ENCODE measurements at places on chromosomes 13 and 19.
A peak's percentile ranks its signal among the peaks of the same experiment; 100 is the strongest.

- no peak for DNase-seq
Observed at GRCh38 chr13:111908361-111908760, 158.6 kb upstream of the SOX1 start.

GRCh38 chr13:90281709-90282108, 1065.8 kb upstream of the MIR17HG start:
- DNase-seq, result no peak

DNA sequence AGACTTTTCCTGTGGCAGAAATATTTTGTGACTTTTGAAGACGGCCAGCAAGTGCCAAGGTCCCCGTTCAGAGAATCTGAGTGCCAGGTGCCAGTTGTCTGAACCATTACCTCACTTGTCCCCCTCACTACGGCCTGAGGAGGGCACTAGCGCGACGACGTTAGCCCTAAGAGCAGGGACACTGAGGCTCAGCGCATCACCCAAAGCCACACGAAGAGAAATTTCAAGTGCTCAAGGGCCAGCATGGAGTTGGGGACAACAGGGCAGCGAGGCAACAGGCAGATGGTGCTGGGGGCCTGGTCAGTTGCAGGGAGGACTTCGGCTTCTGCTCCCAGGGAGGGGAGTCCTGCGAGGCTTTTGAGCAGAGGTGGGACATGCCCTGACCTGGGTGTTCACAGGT, 9.5 kb upstream of the TYK2 start:
- DNase-seq, result peak; percentile 45

- DNase-seq, result peak; percentile 43
Observed at GRCh38 chr19:42634409-42635232, 39.9 kb upstream of the CEACAM8 start.

GRCh38 chr13:31035185-31035965, 102.9 kb downstream of the TEX26 start:
- no peak for DNase-seq

DNA sequence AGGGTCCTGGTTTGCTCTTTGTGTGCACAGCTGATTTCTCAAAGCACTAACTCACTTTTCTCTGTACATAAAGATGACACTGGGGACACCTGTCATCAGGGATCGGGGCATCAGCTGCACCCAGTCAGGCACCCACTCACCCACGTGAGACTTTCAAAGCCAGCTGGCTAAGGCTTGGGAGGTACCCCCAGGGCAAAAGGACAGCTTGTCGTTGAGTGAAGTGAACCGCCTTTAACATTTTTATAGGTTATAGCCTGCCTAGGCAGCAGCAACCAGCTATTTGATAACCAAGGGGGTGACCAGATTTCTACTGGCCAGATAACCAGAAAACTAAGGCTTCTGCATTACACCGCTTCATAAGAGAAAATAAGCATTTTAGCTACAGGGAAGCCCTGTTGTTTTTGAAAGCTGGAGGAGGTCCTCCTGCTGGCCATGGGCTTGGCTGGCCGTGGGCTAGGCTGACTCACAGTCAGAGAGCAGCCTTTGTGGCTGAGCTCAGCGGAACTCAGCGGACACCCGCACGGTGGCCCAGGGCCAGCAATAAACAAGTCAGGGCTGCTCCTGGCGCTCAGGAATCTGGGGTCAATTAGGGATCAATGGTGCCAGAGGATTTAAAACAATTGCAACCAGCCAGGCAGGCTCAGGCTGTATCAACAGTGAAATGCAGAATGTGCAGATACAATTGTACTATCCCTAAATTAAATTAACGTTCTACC, 57.1 kb downstream of the ALOX5AP start:
- DNase-seq, result no peak

DNA sequence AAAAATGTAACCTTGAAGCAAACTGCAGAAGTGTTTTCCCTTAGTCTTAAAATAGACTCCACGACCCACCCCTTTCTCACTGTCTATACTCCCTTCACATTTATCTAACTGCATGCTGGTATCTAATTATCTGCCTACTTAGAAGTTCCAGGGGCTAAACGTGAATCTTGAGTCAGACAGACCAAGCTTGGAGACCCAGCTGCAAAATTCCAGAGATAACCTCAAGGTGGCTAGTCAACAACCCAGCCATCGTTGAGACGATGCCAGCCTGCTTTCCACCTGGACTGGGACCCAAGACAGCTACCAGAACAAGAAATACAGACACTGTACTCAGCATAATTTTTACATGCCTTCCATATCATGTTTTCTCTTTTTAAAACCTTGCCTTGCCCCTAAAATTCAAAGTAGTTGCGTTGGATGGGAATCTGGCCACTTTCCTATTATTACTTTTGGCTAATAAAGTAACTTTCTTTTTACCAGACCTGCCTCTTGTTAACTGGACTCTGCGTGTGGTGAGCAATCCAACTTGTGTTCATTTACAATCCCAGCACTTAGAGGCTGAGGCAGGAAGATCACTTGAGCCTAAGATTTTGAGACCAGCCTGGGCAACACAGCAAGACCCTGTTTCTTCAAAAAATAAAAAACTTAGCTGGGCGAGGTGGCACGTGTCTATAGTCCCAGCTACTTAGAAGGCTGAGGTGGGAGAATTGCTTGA, 82.3 kb downstream of the CDADC1 start:
- no peak for DNase-seq

DNA sequence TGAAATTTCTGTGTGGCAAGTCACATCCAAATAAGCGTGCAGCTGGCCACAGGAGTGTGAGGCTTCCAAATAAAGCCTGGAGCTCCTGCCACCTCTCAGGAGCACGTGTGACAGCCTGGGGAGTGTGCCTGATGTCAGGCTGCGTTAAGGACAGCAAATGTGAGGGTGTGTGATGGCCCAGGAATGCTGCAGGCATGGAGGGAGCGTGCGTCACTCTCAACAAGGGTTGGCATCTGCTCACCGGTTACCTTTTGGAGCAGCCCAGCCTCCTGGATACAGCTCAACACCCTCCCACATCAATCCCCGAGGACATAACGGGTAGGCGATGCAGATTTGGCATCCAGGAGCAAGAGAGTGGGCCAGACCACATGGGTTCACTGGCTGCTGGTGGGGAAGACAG, 19.0 kb downstream of the NUMBL start:
- DNase-seq, result no peak

DNA sequence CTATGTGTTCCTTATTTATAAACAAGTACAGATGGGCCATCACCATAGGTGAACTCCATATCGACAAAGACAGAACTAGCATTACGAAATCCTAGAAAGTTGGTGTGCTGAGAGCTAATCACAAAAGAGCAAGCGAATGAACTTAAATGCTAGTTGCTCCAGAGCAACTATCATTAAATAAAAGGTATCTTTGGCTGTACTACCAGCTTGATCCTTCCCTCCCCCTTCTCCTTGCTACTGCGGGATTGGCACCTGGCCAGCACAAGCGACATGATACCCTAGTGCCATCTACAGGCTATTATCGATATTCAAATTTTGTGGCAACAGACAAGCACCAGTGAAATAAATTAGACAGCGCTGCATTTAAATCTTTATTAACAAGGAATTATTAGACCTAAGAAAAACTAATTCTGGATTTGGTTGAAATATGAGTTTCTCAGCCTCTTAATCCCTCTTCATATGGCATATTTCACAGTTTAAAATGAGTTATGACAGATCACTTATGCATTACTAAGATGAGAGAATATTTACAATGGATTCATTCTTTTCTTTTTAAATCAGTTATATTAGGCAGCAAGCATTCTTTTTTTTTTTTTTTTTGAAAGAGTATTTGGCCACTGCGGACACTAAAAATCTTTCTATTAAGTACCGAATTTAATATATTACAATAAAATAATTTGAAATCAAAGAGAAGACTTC, 5.8 kb downstream of the PCDH9 start:
- peak; percentile 65 for DNase-seq

DNA sequence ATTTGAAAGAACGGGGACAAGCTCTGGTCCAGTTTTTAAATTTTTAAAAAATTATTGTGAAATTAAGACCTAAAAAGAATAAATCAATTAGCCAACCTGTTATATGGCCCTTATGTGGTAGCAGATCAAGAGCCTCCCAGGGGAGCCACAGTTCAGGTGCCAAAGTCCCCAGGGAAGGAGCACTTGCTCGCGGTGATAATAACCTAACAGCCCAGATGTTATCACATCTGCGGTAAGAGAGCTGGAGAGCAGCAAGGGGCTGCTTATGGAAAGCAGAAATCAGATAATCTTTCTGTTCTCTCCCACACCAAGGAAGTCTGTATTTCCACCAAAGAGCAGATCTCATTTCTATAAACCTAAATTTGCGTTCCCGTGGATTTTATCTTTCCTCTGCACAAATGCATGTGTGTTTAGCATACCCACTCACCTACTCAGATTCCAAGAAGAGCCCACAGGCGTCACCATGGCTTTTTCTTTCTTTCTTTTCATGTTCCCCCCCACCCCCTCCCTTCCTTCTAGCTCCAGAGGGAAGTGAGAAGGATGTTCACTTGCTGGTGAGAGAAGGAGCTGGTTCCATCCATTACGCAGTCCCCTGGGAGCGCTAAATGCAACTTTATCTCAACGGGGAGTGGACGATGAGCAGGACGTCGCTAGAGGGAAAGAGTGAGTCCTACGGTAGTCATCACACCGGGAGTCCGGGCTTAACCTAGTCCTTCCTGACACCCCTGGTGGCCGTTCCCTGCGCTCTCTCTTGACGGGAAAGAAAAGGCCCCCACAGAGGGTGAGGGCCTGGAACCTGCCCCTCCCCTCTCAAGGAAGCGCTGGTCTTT, 1.6 kb upstream of the POU4F1 start:
- peak; percentile 36 for DNase-seq

DNA sequence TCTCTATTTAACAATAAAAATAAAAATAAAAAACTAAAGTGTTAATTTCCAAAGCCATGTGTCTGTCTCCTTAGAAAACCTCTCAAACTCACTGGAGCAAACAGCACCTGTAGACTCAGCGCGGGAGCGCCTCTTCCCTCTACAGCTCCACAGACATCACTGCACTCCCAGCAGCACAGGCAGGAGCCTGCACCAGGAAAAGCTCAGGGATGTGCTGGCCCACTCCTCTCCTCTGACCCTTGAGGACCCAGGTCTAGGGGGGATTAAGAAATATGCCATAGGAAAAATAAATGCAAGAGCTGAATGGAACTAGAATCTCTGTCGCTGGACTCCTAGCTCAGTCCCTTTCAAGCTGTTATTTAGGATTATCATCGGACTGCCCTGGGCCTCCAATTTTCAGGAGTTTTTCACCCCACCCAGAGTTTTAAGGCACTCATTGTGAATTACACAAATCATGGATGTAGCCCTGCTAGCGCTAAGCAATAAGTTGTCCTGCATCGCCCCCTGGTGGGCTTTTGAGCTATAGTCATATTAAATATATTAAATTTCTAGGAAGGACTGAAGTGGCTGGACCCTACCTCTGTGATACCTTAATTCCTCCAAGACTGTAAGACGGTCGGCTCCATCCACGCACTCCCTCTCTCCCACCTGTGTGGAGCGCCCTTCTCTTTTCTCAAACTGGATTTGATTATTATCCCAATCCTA, 333.9 kb downstream of the UQCRFS1 start:
- DNase-seq, result peak; percentile 63

GRCh38 chr13:65926750-65927171, 1303.4 kb downstream of the PCDH9 start:
- DNase-seq, result peak; percentile 33

DNA sequence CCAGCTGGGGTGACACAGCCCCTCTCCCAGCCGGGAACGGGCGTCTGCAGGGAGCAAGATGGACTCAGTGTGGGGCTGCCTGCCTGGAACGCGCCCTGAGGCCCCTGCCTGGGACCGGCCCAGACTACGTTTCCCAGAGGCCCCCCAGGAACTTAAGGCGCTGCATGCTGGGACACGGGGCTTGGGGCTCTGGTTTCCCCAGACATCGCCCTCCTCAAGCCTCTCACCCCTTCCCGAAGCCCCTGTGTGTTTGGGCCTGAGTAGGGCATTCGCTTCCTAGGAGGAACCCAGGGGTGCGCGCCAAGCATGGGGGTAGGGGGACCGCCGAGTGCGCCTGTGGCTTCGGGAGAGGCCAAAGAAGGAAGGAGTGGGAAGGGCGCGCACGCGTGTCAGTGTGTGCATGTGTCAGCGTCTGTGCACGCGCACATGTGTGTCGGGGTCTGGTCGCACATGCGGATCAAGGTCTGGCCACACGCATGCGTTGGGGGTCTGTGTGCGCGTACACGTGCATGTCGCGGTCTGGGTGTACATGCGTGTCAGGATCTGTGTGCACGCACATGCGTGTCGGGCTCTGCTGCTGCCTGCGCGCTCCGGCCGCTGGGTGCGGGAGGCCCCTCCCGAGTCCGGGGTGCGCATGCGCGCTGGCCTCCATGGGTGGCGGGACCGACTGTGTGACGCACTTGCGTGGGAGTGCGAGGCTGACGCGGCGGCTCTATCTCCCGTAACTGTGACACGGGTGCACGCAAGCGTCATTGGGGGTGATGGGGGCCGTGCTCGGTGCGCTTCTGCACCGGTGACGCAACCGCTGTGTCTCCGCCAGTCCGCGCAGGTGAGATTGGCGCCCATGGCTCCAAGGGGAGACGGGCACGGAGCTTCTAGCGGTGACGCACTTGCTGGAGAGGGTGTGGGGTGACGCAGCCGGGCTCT, 16.2 kb downstream of the ZNF331 start:
- DNase-seq, result no peak

DNA sequence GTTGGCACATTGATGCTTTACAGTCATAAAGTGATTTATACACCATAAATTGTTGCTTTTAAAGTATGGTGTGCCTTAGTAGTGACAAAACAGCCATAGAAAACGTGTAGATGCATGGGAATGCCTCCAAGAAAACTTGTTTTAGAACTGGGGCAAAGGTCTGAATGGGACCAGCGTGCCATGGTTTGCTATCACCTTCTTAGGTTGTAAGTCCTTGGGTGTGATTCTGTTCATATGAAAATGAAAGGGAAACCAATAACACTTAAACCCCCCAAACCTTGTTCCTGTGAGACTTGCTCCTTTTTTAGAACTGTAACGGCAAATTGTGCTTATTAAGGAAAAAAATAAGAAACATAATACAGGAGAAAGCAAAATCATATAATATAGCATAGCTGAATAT, 603.3 kb upstream of the SLITRK6 start:
- no peak for DNase-seq

DNA sequence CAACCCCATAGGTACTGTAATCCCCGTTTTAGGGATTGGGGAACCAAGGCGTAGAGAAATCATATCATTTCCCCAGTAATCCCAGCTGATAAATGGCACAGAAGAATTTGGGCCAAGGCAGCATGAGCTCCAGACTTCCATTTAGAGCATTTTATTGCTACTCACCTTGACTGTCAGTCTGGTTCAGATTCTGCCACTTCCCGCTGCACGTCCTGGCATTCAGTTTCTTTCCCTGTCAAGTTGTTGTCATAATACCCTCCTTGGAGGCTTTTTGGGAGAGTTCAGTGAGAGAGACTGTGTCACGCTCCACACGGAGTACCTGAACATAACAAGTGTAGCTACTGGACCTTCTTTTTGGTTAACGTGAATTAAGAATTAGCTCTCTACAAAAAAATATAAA, 7.5 kb upstream of the C1QTNF9 start:
- DNase-seq, result no peak

- peak; percentile 63 for DNase-seq
Observed at GRCh38 chr19:35977446-35978222, 17.4 kb upstream of the SDHAF1 start.
